ENCODE measurements at places on chromosomes 7 and 10.

DNA sequence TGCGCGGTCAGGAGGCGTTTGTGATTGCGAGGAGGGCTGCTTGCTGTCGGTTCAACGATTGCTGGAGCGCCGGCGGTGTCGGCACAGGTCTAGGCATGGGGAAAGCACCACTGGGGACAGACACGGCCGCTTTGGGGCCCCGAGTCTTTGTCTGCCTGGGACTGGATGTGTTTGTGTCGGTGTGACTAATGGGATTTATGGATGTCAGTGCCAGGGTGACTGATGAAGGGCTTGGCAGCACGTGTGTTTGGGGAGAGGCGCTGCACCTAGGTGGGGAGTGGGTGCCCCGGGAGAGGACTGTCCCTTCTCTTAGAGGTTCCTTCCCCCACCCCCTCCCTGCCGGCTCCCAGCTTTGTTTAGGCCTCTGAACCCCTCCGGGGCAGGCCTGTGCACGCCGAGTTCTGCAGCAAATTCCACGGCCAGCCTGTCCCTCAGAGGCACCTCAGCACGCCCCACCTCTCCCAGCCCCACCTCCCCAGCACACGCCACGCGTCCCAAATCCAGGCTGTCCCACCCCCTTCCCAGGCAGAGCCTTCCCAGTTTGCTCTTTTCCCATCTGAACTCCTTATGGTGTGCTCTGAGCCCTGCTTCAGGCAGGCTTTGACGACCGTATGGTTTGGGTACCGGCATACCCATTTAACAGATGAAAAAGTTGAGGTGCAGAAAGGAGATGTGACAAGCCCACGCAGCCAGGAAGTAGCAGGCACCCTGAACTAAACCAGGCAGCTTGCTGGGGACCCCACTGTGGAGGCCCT lies 6.4 kb upstream of the TNRC18 start:
- DNase-seq, result no peak

DNA sequence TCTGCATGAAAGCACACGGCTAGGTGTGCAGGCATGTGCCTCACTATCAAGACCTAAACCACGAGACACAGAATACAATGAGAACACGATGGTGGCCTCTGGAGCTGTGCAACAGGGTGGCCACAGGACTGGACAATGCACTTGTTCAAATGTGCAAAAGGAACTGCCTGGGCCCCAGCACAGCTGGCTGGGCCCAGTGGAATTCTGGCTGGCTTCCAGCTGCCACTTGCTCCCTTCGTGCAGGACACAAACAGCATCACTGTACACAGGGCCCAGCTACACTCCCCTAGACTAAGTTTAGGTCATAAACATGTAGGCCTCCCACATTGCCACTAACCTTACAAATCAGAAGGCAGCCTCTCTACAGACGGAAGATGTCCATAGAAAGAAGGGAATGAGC lies 23.4 kb downstream of the DOCK4 start:
- no peak for DNase-seq

GRCh38 chr7:1536743-1537534 lies 6.4 kb downstream of the MAFK start:
- no peak for DNase-seq

- no peak for DNase-seq
Observed at GRCh38 chr7:77648742-77649338, 47.4 kb upstream of the RSBN1L start.

DNA sequence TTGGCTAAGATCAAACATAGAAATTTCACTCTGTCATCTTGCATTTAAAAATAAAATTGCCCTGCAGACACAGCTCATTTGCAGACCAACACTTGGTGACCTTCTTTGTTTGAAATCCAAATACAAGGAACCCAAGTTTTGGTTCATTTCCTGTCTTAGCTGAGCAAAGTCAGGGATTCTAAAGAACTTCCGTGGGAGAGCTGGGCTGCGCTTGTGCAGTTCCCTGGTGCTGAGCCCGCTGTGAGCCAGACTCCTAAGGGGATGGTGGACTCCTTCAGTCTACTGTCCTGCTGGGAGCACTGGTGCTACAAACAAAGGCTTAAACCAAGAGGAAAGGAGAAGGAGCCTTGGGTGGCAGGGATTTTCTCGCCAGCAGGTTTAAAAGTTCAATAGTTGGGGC lies 60.0 kb downstream of the MYOF start:
- no peak for DNase-seq

- no peak for DNase-seq
Observed at GRCh38 chr10:88091490-88092061, 228.2 kb downstream of the PTEN start.

DNA sequence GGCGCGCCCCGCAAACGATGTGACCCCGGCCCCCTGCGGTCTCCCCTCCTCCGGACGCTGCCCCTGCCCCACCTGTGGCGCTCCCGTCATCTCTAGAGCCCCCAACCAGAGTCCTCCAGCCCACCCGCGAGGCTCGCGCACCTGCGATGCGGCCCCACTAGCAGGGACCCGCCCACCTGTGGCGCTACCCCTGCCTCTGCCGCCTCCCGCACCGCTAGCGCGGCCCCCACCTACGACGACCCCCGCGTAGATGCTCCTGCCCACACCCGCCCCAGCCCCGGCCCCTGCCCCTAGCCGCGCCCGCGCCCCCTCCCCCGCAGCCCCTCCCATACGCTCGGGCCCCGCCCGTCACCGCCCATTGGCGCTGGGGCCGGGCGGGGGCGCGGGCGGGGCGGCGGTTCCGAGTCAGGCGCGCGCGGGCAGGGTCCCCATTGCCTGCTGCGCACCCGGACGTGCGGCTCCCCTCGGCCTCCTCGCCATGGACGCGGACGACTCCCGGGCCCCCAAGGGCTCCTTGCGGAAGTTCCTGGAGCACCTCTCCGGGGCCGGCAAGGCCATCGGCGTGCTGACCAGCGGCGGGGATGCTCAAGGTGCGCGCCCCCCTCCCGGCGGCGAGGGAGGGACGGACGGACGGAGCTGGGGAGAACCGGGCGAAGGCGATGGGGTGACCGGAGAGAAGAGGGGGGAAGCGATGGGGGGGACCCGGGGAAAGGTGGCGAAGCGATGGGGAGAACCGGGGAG lies at the start of gene PFKP:
TSS of gene PFKP (plus strand) at position 431 of the 741 bp plus-strand sequence. CDS start at position 479, 48 bp downstream.
- peak; percentile 62 for DNase-seq

- DNase-seq, result no peak
Observed at GRCh38 chr10:10644008-10644646, 373.5 kb upstream of the CELF2 start.

GRCh38 chr10:31133792-31134310 lies 102.2 kb upstream of the ZNF438 start:
- peak; percentile 69 for DNase-seq

- DNase-seq, result no peak
Observed at GRCh38 chr7:133118261-133118660, 36.4 kb upstream of the CHCHD3 start.

DNA sequence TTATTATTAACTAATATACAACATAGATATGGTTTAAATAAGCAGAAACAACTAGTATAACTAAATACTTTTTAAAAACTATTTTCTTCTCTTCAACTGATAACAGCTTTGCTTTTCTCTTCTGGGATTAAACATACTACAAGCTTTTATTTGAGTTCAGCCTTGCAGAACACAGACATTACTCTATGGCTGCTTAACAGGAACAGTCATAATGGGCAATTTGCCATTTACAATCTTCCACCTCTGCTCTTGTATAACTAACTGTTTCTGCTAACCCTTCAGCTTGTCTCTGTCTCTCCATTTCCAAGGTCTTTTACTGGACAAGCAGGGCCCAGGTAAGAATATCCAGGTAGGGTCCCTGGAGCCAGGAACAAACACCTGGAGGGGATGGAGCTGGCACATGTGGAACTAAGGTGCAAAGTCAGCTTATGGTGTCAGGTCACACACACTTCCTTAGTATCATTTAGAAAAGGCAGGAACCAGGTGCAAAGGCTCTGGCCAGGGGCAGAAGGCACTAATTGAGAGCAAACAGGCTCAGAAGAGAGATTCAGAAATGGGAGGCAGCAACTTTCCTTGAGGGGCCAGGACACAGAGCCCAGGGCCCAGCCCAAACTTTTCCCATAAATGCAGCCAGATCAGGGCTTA lies 93.1 kb downstream of the STRA8 start:
- DNase-seq, result no peak

GRCh38 chr7:28096713-28097112 lies 83.9 kb downstream of the JAZF1 start:
- DNase-seq, result peak; percentile 76

- DNase-seq, result peak; percentile 63
Observed at GRCh38 chr7:112080441-112080840, 125.8 kb downstream of the DOCK4 start.

DNA sequence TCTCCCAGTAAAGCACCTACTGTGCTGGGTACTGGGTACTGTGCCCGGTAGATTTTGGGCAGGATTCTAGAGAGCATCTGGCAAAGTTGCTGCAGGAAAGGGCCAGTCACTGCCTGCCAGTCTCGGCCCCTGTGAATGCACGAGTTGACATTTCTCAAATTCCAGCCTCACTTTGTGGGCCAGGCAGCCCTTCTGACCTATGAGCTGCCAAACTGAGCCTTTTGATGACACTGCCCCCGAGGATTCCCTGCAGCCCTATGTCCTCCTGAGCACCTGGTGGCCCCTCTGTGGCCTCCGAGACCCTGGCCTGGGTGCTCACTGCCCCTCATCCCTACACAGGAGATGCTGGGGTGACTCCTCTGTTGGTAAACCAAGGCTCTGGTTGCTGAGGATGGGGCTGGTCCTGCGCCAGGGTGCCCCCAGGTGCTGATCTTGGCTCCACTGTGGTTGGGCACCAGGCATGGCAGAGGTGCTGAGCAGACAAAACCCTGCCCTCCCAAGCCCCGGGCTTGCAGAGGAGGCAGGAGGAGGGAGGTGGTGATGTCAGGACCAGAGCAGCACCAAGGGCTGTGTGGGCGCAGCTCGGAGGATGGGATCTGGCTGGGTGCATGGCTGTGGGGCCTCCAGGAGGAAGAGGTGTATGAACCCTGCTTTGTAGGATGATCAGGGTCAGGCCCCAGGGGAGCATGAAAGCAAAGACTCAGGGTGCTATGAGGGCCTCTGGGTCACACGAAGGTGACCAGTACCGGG lies 16.2 kb downstream of the LHPP start:
- no peak for DNase-seq

Measured in NAMALWA (cell line).